ENCODE measurements at places on chromosomes 6 and 20.
A peak's percentile ranks its signal among the peaks of the same experiment; 100 is the strongest.

GRCh38 chr20:45649312-45649863, 18.3 kb upstream of the WFDC9 start:
- DNase-seq, result no peak

DNA sequence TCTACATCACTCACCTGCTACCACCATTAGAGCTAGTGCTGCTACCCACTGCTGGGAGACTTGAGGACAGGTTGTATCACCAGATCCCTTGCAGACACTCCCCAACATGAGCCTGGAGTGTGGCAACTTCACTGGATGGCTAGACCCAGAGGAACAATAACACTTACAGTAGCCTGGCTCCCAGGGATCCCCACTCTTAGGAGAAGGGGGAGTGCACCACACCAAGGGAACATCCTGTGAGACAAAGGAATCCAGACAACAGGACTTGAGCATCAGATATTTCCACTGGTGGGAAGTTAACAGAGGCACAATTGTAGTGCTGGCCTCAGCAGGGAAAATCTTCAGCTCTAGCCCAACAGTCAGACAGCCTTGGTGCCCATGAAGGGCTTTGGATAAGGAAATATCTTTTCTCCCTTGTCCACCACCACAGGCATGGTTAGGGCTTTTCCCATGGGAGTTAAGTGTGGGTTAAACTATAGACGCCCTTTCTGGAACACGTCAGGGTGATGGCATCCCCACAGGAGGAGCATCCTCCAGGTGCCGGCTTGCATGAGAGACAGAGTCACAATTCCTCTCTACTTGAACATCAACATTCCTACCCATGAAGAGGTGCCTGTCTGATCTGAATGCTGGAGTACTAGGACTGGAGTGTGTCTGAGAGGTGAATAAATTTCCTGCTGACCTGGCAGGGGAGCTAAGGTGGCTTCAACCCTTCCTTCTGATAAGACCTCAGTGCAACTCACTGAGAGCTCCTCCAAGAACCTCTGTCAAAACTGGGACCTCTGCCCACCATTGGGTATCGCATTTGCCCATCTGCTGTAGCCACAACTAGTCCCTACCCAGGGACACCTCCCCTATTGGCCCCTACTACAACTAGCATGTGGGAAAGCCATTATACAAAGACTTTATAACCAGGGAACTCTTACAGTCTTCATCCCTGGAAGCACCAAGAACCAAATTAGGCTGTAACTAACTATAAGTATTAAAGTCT, 55.4 kb upstream of the SIRPG start:
- DNase-seq, result no peak

- DNase-seq, result no peak
Observed at GRCh38 chr6:18763086-18763485, 375.9 kb downstream of the RNF144B start.

- no peak for DNase-seq
Observed at GRCh38 chr6:123193298-123193697, 197.3 kb downstream of the CLVS2 start.

GRCh38 chr6:158631678-158632537, 12.6 kb downstream of the DYNLT1 start:
- peak; percentile 84 for DNase-seq

DNA sequence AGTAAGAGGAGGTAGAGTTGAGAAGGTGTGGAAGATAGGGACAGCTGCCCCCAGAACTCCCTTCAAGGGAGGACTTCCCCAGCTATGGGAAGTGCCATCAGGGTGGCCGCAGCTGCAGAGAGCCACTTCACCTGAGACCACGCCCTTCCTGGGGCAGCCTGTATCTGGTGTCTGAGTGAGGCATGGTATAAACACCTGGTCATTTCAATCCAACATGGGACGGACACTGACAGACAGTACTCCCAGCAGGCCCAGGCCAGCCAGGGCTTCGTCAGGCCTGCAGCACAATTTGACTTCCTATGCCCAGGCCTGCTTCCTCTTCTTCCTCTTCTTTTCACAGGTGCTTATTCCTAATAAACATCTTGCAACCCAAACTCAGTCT, 4.5 kb downstream of the SOX12 start:
- DNase-seq, result no peak

All from hepatic stellate cell (primary cell).